ENCODE measurements at places on chromosomes 7 and 10.

- no peak for DNase-seq
Observed at GRCh38 chr10:7300384-7300971, 110.4 kb downstream of the SFMBT2 start.

DNA sequence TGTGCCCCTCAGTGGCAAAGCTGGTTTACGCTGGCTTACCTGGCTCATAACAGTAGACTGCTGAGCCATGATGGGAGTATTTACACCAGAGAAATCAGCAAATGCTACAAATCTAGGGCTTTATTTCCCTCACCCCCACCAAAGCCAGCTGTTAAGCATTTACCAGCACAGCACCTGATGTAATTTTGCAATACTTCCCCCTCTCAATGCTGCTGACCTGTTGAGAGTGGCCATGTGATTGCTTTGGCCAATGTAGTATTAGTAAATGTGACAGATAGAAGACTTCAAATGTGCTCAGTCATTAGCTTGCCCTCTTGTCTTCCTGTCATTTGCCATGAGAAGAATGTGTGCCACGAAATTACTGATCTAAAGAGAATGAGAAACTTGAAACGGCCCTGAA, 46.6 kb downstream of the HERPUD2 start:
- no peak for DNase-seq

GRCh38 chr7:17528636-17529035, 230.2 kb downstream of the AHR start:
- DNase-seq: no peak

DNA sequence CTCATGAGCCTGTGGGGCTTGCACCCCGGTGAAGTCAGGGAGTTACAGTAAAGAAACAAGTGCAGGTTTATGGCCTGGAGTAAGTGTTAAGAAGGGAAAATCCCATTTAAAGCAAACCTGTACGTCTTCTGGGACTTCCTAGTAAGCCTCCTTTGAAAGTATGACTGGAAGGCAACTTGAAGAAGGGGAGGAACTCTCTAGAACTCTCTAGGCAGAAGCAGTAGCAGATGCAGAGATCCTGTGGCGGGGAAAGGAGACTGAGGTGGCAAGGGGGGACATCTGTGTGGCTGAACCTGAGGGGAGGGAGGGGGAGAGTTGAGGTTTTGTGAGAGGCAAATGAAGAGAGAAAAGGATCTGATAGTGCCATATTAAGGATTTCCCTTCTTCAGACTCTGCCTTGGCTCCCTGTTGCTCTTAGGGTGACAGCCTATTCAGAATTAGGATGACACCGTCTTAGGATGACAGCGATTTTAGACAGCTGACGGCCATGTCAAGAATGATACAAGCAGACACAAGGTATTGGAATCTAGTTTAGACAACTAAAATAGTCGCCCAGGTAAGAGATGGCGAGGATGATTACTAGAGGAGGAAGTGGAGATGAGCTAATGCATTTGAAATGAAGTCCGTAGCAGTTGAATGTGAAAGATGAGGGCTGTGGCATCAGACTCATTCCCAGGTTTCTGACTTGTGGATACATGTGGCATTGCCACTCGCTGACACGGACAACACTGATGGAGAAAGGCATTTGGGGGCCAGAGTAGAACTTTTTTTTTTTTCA, 29.0 kb downstream of the CUL1 start:
- DNase-seq: no peak

DNA sequence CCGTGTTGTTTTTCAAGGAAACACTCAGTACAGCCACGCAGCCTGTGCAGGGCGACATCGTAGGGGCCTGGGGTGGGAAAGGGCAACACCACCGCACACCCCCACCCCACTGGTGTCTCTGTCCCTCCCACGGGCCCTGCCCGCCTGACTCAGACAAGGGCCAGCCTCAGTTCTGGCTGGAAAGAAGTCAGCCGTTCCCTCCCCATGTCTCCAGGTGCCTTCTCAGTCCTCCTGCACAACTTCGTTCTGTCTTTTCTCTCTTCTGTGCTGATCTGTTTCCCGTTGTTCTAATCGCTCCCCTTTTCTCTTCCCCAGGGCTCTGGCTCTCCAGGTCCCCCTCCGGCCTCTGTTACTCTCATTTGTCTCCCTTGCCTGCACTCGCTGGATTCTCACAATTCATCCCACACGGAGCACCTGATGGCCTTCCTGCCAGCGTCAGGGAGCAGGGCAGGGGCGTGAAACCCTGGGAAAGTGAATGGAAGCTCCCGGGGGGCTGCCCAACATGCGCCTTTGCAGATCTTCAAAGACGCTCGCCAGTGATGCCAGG, 97.7 kb downstream of the WDR37 start:
- DNase-seq: no peak
